Panc1 (cell line): ENCODE measurements at places on chromosomes 7 and 10.

DNA sequence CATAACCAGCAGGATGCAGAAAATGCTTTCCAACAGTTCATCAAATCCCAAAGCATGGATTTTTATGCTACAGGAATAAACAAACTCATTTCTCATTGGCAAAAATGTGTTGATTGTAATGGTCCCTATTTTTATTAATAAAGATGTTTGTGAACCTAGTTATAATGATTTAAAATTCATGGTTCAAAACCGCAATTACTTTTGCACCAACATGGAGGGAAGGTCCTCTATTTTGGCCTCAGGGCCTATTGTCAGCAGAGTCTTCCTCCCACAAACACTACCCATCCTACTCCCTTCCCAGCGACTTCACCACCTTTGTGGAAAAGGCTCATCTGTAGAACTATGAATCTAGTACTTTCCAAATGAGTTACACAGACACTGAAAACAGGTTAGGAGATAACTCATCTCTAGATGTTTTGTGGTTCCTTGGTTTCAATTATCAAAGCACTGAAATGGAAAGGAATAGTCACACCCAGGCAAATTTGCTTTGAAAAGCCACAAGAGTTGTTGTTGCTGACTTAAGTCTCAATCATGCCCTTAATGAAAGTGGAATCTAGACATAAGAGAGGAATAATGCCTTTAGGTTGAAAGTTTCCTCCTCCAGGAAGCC, 59.4 kb upstream of the FRMD4A start:
- DNase-seq: no peak

- no peak for DNase-seq
Measured at GRCh38 chr10:46545861-46546590, 10.4 kb downstream of the GPRIN2 start.

DNA sequence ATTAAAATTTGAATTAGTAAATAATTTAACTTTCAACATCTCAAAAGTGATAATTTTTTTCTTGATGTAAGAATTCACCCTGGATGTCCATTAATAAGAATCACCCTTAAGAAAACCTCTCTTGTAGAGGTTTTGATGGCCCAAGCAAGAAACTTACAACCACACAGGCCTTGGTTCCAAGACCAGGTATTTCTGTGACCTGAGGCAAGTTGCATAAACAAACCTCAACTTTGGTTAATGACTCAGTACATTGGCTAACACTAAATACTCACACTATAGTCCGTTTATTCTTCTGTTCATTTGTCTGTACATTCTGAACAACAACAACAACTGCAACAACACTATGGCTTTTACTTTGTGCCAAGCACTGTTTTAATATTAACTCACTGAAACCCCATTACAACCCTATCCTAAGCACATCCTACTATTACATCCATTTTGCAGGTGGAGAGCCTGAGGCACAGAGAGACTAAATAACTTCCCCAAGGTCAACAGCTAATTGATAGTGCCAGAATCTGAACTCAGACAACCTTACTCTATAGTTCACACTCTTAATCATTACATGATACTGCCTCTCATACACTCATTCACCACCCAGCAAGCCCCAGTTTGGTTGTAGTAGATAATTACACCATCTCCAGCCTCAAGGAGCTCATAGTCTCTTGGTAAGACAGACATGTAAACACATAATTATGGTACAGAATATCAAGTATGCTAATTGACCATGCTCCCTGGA, 6.6 kb downstream of the ANK3 start:
- DNase-seq: no peak

GRCh38 chr7:42023262-42023661, 213.7 kb downstream of the GLI3 start:
- no peak for DNase-seq

- DNase-seq: no peak
Measured at GRCh38 chr10:20919481-20919880, 22.4 kb upstream of the NEBL start.

GRCh38 chr10:66819691-66820090, 106.1 kb upstream of the LRRTM3 start:
- no peak for DNase-seq

DNA sequence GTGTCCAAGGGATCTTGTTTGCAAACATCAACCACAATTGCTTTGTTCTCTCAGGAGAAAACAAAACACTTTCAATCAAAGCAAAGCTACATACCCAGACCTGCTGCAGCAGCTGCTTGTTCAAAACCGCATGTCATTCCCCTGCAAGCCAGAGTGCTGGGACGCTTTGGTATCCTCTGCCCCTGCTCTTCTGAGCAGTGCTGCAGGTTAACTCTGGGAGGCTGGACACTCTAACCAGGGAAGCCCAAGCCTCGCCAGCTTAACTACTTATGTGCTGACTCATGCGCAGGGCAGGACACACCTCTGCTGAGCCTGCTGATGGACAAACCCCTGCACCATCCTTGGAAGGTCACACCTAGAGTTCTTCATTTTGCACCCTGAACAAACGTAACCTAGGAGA, 28.2 kb upstream of the ASAH2 start:
- DNase-seq: no peak

GRCh38 chr10:55232553-55232952, 431.5 kb upstream of the PCDH15 start:
- DNase-seq: no peak

- DNase-seq: no peak
Measured at GRCh38 chr10:78868456-78868855, 200.3 kb upstream of the ZMIZ1 start.

DNA sequence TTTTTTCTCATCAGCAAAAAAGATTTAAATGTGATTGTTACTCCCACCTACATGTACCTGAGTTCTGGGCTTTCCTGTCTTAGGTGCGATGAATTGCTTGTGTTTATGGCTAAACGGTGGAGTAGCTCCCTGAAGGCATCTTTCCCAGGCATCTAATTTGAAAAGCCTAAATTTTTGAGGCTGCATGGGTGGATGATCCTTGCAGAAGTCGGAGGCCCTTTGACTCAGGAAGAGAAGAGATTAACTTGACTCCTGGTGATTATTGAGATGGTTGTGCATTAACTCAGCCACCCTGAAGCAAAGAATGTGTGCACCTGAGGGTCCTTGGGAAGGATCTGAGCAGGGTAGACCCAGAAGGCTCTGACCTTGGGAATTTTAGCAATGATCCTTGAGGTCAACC, 155.6 kb upstream of the SEMA3C start:
- DNase-seq: no peak

GRCh38 chr7:79096361-79096805, 357.1 kb downstream of the MAGI2 start:
- no peak for DNase-seq

DNA sequence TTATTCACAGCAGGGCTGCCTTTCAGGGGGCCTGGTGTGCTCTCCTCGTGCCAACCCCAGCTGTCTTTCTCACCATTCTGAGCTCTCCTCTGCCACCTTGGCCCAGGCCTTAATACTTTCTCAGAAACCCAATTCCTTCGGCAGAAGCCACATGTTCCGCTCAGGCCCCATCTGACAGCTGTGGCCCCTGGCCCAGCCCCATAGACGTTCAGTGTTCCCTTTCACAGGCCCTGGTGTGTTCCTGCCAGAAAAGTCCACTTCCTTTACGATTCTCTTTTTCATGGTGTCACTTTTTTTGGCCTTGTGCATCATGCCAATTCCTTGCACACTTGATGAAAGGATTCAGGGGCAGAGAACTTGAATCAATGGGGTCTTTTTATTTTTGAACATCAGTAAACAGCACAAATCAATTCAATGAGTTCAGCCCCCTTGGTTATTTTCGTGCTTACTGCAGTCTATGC, 15.9 kb upstream of the GPNMB start:
- no peak for DNase-seq

- DNase-seq: peak; percentile 22
Measured at GRCh38 chr10:16545116-16545736, 23.5 kb upstream of the C1QL3 start.

- no peak for DNase-seq
Measured at GRCh38 chr7:40047661-40048060, 86.8 kb downstream of the MPLKIP start.
